ENCODE measurements at places on chromosomes 7 and 10. TPM values are rescaled to one million over a fixed set of nuclear protein-coding genes. Genes with fewer than 3 reads are reported as not detected.
A peak's percentile ranks its signal among the peaks of the same experiment; 100 is the strongest.

GRCh38 chr10:55158633-55159032 is 357.6 kb upstream of the PCDH15 start:
- DNase-seq = no peak

GRCh38 chr7:41881331-41882130 is 178.6 kb upstream of the INHBA start:
- DNase-seq = peak; percentile 64

TRIM50 gene
- not detected for total RNA-seq

GRM3 gene
- total RNA-seq = not detected

DNA sequence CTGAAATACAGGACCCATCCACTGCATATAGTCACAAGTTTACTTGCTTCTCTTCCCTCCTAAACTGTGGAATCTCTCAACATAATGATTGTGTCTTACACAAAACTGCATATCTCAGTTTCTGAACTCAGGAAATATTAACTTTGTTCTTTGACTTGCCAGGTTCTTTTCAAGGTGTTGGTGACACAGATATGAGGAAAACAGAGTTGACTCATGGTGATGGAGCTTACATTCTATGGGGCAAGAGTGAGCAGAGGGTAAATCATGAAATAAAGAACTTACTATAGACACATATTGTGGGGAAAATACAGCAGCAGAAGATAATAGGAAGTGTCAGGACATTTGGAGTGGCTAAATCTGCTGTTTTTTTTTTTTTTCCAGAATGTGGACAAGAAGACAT is 72.5 kb upstream of the IGFBP3 start:
- no peak for DNase-seq

DMBT1 gene
- total RNA-seq = not detected

ZNF862 gene
- 39.0 TPM for total RNA-seq

ASB10 gene
- total RNA-seq = not detected

Measured in naive thymus-derived CD4-positive, alpha-beta T cell (primary cell).